ENCODE measurements at places on chromosomes 12 and 14. TPM values are rescaled to one million over a fixed set of nuclear protein-coding genes. Genes with fewer than 3 reads are reported as not detected.

- no peak for DNase-seq
Measured at GRCh38 chr12:129701631-129702101, 202.2 kb downstream of the TMEM132D start.

DNA sequence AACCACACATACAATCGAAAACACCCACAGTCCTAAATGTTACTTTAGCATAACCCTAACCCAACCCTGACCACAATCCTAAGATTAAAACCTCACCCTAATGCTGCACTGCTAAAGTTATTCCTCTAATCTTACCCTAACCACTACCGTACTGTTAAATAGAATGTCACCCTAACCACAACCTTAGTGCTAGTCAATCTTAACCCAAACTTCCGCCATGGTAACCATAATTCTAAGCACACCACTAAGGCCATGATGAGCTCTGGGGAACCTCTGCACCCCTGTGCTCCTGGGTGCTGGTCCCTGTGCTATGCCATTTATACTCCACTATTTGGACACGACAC is 38.0 kb downstream of the LTBP2 start:
- peak; percentile 15 for DNase-seq

- DNase-seq, result no peak
Measured at GRCh38 chr12:103556890-103557627, 30.0 kb upstream of the STAB2 start.

DNA sequence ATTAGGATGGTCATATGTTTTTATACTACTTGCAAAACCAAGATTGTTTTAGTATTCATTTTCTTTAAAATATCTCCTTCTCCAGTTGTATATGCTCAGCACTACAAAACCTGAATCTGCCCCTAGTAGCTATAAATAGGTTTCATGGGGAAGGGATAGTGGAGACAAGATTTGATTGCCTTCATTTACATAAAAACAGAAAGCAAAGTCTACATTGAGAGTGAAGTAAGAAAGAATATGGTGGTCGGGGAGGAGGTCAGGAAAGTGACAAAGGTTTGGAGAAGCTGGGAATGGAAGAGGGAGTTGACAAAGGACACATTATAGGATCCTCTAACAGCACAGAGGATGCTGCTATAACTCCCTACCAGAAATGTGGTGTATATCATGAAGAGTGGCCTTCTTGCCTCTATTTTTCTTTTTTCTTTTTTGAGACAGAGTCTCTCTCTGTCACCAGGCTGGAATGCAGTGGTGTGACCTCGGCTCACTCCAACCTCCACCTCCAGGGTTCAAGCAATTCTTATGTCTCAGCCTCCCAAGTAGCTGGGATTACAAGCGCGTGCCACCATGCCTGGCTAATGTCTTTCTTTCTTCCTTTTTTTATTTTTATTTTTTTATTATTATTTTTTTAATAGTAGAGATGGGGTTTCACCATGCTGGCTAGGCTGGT is 6.6 kb upstream of the LRP6 start:
- DNase-seq, result no peak

DNA sequence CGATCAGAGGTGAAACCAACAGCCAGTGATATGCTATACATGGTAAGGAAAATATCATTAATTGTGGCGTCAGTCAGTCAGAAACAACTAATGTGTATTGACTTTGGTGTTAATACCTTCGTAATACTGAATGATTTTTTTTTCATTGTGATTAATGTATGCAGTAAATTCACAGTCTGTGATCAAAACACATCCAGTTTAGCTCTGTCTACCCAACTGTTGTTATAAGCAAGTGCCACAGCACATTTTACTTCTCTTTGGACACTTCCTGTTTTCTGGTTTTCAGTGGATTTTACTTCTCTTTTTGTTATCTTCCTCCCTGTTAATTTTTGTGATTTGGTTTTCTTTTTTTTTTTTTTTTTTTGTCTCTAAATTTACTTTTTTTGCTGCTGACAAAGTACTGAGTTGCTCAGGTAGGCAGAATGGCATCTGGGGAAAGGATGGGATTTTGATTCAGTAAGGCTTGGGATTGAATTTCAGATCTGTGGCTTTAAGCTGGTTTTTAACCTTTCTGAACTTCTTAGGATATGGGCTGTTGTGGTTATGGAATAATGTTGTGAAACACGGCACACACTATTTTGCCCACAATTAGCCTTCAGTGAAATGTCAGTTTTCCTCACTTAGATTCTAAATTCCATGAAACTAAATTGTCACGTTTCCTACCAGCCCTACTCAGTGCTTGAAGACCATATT is 604 bp downstream of the GLIPR1 start:
- no peak for DNase-seq

GRCh38 chr14:99568567-99569560 is 35.1 kb downstream of the CCDC85C start:
- no peak for DNase-seq

DNA sequence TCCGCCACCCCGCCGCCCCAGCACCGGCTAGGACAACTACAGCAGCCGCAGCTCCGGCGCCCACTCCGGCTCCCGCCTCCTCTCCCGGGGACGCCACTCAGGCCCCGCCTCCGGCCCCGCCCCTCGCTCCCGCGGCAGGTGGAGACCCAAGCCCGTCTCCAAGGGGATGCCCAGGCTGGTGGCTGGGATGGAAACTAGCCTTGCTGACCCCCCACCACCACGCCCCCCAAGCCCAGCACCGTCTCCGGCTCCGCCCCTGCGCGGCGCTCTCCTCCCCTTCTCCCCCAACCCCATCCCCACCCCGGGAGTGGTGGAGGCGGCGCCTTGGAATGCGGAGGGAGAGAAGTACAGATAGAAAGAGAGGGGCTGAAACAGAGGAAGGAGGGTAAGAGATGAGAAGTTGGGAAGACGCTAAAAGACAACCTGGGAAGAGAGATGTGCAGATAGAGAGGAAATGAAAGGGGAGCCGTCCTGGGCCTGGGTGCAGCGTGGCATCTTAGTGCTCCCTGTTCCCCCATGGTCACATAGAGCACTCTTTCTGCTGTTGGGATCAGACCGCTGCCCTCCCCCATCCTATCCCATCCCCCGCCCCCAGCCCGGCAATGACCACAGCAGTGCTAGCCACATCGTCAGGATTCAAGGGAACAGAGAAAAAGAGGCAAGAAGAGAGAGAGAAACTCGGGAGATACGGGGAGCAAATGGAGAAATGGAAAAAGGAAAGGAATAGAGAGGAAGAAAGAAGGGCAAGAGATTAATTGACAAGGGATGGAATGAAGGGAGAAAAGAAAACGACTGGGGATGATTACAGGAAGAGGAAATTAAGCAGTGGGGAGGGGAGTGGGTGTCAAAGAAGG is at the start of gene ITGA7:
TSS of gene ITGA7 (minus strand) at position 64 of the 854 bp plus-strand sequence. CDS start 222 bp downstream, outside the sequence.
- DNase-seq, result peak; percentile 92

- no peak for DNase-seq
Measured at GRCh38 chr14:63611078-63611477, 30.6 kb downstream of the WDR89 start.

DNA sequence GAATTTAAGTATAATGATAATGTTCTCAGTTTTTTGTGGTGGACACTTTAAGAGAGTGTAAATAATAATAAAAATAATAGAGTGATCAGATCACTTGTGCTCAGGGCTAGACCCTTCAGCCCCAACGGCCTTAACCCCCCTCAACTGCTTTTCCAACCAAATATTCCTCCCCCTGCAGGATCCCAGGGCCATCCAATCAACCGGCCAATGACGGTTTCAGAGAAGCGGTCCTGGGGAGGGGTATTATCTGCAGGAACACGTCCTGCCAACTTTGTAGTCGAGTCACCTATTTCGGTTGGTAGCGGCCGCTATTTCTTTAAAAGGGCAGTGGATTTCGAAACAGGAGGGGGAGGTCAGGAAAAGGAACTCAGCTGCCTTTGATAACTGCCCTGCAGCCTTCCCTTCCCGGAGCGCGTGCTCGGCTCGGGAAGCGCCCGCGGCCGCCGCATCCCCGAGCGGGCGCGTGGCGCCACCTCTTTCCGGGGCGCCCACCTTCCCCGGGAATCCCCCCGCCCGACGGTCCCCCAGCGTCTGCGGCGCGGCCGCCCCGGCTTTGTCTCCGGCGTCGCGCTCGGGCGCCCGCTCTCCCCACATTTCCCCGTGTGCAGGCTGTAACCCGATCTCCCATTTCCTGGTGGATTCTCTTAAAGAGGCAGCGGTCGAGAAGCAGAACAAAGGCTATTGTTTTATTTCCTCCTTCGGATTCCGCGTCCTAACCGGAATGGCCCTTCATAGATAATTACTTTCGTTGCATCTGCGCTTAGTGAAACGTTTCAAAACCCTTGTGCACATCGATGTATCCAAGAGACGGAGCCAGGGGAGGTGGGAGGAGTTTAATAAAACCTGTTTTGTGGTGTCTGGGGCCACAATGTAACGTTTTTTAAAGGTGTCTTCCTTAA is 711 bp upstream of the ETV6 start:
- peak; percentile 90 for DNase-seq

GRCh38 chr12:69873429-69873828 is 48.4 kb downstream of the MYRFL start:
- DNase-seq, result no peak

GRCh38 chr12:1919763-1920162 is 1.3 kb upstream of the CACNA2D4 start:
- DNase-seq, result no peak

- DNase-seq, result no peak
Measured at GRCh38 chr12:56596815-56597214, 33.3 kb downstream of the BAZ2A start.

- no peak for DNase-seq
Measured at GRCh38 chr12:104048811-104049210, 1.2 kb downstream of the GLT8D2 start.

- no peak for DNase-seq
Measured at GRCh38 chr12:58711974-58712373, 208.3 kb downstream of the LRIG3 start.

GRCh38 chr12:108156717-108157116 is 27.6 kb downstream of the WSCD2 start:
- no peak for DNase-seq

DNA sequence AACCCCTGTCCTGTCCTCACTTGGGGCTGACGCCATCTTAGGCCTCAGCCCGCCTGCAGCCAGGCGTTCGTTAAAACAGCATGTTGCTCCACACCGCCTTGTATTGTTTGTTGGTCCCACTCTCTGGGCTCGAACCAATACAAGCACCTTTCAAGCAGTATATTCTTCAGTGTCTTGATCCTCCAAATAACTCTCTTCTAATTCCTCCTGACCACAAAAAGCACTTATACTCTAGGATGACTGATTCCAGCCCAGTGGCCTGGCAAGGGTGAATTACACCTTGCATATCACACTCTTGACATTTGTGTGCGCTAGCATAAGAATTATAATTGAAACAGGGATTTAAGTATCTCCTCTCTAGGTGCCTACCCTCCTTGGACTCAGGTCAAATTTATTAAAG is 7.1 kb downstream of the CCER1 start:
- no peak for DNase-seq

- no peak for DNase-seq
Measured at GRCh38 chr12:110639336-110640141, 25.6 kb downstream of the TCTN1 start.

DNA sequence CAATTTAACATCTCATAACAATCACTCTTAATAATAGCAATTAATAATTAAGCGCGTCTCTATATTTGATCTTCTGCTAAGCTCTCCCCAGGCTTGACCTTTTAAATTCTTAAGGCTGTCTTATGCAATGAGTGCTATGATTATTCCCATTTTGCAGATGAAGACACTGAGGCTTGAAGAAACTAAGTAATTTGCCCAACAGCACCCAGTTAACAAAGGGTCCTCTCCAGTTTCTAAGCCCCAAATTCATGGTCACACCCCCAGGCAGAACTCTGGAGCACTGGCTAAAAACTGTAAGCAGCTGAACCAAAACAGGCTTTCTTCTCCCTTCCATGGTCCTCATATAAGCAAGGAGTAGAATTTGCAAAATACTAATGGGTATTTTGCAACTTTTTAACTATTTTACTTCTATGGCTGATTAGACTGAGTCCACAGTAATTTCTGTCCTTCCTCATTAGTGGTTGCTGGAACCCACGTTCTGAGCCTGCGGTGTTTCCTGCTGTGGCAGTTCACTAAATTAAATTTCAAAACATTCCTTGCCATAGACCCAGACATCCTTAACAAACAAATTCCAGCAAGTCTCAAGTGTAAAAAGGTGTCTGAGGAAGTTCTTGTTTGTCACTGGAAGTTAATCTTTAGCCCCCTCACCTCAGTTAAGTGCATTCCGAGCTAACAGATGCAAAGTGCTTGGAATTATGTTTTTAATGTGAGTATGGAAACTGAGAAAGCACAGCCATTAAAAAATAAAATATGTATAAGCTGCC is 76.5 kb downstream of the TMEM132D start:
- no peak for DNase-seq

GRCh38 chr14:96639550-96639949 is 137.4 kb downstream of the PAPOLA start:
- DNase-seq, result no peak

- no peak for DNase-seq
Measured at GRCh38 chr14:97021001-97021400, 223.8 kb downstream of the VRK1 start.

VASH1 gene
- 34.3 TPM for total RNA-seq

PLEK2 gene
- not detected for total RNA-seq

FOXN4 gene
- not detected for total RNA-seq

C12orf60 gene
- total RNA-seq, result 1.0 TPM

MGP gene
- total RNA-seq, result 33.7 TPM

ANKRD33 gene
- total RNA-seq, result not detected

Data from spleen (tissue), 13 donors.